Tibial nerve (tissue), 4 donors: ENCODE measurements at places on chromosomes 12 and 14. TPM values are rescaled to one million over a fixed set of nuclear protein-coding genes. Genes with fewer than 3 reads are reported as not detected.

GRCh38 chr14:105192866-105193731 is 12.0 kb upstream of the NUDT14 start:
- no peak for DNase-seq

- peak; percentile 33 for DNase-seq
Measured at GRCh38 chr12:52053536-52054209, 2.4 kb downstream of the NR4A1 start.

- no peak for DNase-seq
Measured at GRCh38 chr12:58408516-58408915, 467.1 kb downstream of the ATP23 start.

DNA sequence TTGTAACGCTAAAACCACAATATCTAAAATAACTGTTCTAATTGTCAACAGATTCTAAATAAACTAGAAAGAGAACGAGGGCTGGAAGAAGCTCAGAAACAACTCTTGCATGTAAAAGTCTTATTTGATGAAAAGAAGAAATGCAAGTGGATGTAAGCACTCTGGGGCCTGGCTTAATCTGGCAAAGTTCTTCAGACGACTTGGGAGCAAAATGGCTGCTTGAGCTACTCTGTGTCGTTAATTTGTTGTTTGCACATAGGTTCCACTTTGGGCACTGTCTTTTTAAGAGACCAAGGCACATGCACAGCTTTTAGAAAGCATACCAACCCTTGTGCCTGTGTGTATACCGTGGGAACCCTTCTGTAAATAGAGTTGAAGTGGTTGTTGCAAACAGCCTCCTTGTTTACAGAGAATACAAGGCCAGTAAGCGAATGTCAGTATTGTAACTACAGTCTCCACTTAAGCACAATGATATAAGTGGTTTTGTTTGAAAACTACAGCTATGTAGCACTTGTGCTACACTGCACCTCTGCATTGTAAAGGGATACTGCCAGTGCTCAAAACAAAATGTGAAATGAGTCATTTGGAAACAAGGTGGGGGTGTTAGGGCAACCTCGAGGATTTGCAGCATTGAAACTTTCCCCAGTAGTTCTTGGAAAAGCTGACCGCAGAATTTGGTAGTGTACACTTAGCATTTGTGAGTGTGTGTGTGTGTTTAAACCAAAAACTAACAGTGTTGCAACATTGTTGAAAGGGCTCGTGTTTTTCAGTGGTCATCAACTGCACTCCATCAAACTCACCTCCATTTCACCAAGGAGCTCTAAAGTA is 154.3 kb downstream of the CEP83 start:
- no peak for DNase-seq

DNA sequence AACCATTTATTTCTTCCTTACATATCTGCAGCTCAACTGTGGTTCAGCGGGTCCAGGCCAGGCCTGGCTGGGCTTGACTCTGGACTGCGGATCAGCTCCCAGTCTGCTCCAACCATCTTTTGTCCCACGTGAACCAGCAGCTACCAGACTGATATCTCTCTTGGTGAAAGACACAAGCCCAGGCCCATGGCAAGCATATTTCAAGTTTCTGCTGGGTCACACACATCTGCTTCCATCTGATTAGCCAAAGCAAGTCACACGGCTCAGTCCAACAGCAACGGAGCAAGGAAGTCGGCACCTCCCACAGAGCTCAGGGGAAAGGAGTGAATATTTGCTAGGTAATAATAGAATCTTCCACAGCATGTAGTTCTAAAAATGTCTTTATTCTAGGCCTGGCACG is 24.7 kb upstream of the MARK3 start:
- no peak for DNase-seq

DNA sequence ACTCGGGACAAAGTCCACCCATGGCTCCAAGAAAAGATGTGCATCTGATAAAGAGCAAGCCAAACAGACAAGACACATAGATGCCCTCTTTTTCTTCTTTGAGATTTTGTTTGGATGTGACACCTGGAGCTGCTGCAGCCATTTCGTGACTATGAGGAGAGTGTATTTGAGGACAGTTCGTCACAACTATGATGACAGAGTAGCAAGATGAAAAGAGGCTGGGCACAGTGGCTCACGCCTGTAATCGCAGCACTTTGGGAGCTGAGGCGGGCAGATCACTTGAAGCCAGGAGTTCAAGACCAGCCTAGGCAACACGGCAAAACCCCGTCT is 21.5 kb downstream of the LGMN start:
- DNase-seq = no peak

DNA sequence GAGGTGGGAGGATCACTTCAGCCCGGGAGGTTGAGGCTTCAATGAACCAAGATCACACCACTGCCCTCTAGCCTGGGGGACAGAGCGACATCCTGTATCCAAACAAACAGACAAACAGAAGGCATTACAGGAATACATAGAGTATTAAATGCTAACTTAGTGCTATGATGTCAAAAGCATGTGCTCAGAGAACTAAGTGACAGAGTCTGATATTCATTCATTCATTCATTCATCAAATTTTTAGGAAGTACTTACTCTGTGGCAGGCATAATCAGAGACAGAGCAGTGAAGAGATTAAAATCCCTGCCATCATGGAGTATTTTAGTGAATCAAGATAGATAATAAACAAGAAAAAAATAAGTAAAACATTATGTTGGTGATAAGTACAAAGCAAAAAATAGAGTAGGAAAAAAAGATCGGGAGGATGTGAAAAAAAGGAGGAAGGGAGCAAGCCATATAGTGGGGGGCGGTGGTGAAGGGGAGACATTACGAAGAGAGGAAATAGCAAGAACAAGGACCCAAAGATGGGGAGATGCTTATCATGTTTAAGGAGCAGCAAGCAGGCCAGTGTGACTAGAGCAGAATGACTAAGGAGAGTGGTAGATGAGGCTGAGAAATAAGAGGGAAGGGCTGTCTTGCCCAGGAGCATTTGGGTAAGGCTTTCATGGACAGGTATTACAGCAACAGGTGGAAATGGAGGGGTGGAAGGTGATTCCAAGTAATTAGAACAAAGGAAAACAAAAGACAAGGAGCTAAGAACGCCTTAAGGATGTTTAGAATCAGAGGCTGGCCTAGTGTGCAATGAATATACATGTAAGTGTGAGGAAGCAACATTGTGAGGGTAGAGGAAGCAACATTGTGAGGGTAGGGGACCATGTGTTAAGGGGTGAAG is 2.8 kb downstream of the MAP4K5 start:
- DNase-seq = no peak

DNA sequence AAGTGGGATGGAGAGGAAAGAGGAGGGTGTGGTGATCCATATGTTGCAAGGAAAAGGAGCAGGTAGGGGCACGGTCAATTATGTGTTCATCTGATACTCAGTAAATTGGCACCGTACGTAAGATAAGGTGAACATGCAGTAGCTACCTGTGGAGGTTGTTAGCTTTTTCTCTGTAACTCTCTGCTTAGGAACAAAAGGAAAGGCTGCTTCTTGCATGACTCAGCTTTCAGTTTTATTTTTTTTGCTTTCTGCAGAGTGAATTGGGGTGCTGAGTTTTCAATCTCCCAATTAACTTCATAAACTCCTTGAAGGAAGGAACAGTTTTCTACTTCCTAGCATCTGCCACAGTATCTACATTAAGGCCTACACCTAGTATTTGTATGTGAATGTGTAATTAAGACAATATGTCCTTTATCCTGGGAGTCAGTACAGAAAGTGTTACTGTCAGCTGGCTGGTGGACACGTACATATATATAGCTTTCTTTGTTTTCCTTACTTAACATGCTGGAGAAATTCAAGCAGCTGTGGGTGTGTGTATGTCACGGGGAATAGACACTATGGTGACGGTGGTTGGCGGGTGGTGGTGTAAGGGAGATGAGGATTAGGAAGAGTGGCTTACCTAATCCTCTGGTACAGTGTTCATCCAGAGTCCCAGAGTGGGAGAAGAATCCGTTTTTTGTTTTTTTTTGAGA is 40.1 kb upstream of the WNK1 start:
- DNase-seq = no peak

Gene SLC22A17
- 57.6 TPM for total RNA-seq
